Bronchial epithelial cell (primary cell): ENCODE measurements at places on chromosomes 11 and 22. TPM values are rescaled to one million over a fixed set of nuclear protein-coding genes. Genes with fewer than 3 reads are reported as not detected.

The CABP2 gene
- total RNA-seq = not detected in 2 replicates

The KIRREL3 gene
- 0.51 TPM in 1 of 2 replicates, not detected in the other for total RNA-seq

The PGGHG gene
- total RNA-seq = 1.7 and 3.2 TPM in 2 replicates

The ZNRF3 gene
- 3.4 and 3.7 TPM in 2 replicates for total RNA-seq
